AG09319 (cell line): ENCODE measurements at places on chromosomes 6 and 20.

GRCh38 chr20:23686046-23686750 lies 2.6 kb downstream of the CST4 start:
- DNase-seq = no peak

- DNase-seq = no peak
These were observed 167.7 kb upstream of the RIN2 start for GRCh38 chr20:19590382-19590781.

DNA sequence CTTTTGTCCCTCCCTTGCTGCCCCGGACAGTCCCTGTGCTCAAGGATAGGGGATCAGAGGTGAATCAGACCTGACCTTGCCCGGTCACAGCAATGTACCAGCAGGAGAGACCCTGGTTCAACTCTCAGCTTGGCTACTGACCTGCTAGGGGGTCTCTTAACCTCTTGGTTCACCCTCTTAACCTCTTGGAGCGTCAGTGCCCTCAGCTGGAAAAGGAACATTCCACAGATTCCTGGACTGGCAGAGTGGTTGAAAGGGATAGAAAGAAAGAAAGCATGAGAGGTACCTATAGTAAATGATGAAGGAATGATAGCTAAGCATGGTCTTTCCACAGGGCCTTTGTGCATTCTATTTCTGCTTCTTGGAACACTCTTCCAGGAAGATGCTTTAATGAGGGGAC lies 25.2 kb downstream of the SNAI1 start:
- no peak for DNase-seq

GRCh38 chr6:11699576-11699975 lies 79.0 kb downstream of the ADTRP start:
- no peak for DNase-seq

DNA sequence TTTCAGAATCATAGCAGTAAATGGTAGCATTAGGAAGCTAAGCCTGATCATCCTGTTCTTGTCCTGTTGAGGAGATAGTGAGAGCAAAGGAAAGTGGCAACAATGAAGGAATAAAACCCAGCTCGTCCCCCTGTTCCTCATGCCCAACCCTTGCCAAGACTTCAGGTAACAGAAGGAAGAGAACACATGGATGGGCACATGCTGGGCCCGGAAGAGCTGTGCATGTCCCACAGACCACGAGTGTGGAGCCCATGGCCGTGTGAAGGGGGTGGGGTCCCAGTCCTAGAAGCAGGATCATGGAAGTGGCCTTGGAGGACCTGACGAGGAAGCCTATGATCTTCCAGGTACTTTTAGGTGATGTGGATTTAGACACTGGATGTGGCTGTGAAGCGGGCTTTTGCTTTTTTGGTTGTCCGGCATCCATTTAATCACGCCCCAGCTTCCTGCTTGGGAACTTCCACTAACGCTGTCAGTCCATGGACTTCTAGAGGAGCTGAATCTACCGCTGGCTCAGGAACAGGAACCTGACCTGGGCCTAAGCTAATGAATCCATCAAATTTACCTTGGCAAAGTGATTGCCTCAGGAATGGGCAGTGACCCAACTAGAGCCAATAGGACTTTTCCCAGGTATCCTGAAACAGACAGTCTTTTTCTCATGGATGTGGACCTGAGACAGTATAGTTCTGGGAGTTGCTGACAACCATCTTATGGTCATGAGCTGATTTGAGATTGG lies 79.3 kb upstream of the ARMC2 start:
- DNase-seq = no peak

DNA sequence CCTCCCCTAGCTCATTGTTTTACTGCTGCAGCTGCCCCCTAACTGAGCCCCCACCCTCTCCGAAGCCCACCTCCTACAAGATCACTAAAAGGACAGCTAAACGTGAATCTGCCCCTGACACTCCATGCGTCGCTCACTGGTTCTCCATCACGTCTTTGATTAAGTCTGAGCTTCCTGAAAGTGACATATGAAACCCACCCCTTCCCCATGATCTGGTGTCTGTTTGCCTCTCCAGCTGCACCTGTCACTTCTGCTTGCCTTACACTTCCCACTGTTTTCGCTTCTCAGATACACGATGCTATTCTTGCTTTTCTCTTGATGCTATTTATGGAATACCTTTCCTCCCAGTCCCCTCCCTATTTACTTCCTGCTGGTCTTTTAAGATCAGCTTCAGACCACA lies 8.0 kb upstream of the PERP start:
- no peak for DNase-seq

DNA sequence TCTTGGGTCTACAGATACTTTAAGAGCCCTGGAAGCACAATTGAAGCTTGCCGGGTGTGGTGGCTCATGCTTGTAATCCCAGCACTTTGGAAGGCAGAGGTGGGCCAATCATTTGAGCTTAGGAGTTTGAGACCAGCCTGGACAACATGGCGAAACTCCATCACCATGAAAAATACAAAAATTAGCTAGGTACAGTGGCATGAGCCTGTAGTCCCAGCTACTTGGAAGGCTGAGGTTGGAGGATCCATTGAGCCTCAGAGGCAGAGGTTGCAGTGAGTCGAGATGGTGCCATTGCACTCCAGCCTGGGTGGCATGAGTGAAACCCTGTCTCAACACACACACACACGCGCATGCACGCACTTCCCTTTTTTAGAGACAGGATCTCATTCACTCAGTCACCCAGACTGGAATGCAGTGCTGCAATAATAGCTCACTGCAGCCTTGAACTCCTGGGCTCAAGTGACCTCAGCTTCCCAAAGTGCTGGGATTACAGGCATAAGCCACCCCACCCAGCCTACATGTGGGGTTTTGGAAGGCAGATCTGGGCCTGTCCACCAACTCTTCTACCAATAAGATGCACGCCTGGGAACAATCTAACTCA lies 182.5 kb upstream of the JARID2 start:
- no peak for DNase-seq
